ENCODE measurements at places on chromosomes 12 and 14. TPM values are rescaled to one million over a fixed set of nuclear protein-coding genes. Genes with fewer than 3 reads are reported as not detected.

The NT5DC3 gene
- total RNA-seq = 34.3 TPM

The FITM1 gene
- 0.32 TPM for total RNA-seq

The DPPA3 gene
- total RNA-seq = not detected

The RPS26 gene
- total RNA-seq = 833 TPM

The PPP4R4 gene
- total RNA-seq = 4.4 TPM

The NINJ2 gene
- total RNA-seq = 0.17 TPM

The EIF2S3B gene
- total RNA-seq = 9.3 TPM

The CLEC1B gene
- not detected for total RNA-seq

The C1RL gene
- 11.3 TPM for total RNA-seq

The MAP1LC3B2 gene
- total RNA-seq = 1.1 TPM

The TBC1D30 gene
- 0.31 TPM for total RNA-seq

The RALGAPA1 gene
- total RNA-seq = 15.5 TPM

The IFNG gene
- total RNA-seq = not detected

The USP44 gene
- 0.03 TPM for total RNA-seq

The HIGD1C gene
- total RNA-seq = not detected

The ALG10 gene
- total RNA-seq = 7.4 TPM

The PCED1B gene
- 4.8 TPM for total RNA-seq

The SPRING1 gene
- total RNA-seq = 25.1 TPM

The MEG3 gene
- 5.3 TPM for total RNA-seq

The ARHGAP9 gene
- total RNA-seq = not detected

The OAS2 gene
- 157 TPM for total RNA-seq

The RTL1 gene
- not detected for total RNA-seq

The PNN gene
- total RNA-seq = 48.7 TPM

The ZFYVE21 gene
- 61.4 TPM for total RNA-seq

The NUP37 gene
- total RNA-seq = 68.8 TPM

The KLRC2 gene
- not detected for total RNA-seq

The RAB15 gene
- 6.4 TPM for total RNA-seq

The ENDOU gene
- total RNA-seq = 0.34 TPM
